Esophagus muscularis mucosa (tissue), 4 donors: ENCODE measurements at places on chromosomes 16 and 17. TPM values are rescaled to one million over a fixed set of nuclear protein-coding genes. Genes with fewer than 3 reads are reported as not detected.

KRT39 gene
- total RNA-seq: not detected

GRCh38 chr16:16992975-16993765 lies 477.6 kb downstream of the XYLT1 start:
- no peaks in the 10 kb centered on the region for H3K4me1 ChIP-seq
- no peak overlapping the region for H3K4me3 ChIP-seq
- H3K27ac ChIP-seq: no peak overlapping the region
- H3K36me3 ChIP-seq: no peaks in the 10 kb centered on the region
- H3K27me3 ChIP-seq: peaks cover 10% of the 10 kb centered on the region
- DNase-seq: no peak

GRCh38 chr17:36888236-36888951 lies 48.9 kb upstream of the LHX1 start:
- no peak overlapping the region for H3K27ac ChIP-seq
- DNase-seq: no peak
- H3K4me1 ChIP-seq: peaks cover 6% of the 10 kb centered on the region
- H3K27me3 ChIP-seq: no peaks in the 10 kb centered on the region
- H3K4me3 ChIP-seq: no peak overlapping the region

KRT9 gene
- not detected for total RNA-seq
